Mesenchymal stem cell (in vitro differentiated cells and primary cell): ENCODE measurements at places on chromosomes 7 and 10.

DNA sequence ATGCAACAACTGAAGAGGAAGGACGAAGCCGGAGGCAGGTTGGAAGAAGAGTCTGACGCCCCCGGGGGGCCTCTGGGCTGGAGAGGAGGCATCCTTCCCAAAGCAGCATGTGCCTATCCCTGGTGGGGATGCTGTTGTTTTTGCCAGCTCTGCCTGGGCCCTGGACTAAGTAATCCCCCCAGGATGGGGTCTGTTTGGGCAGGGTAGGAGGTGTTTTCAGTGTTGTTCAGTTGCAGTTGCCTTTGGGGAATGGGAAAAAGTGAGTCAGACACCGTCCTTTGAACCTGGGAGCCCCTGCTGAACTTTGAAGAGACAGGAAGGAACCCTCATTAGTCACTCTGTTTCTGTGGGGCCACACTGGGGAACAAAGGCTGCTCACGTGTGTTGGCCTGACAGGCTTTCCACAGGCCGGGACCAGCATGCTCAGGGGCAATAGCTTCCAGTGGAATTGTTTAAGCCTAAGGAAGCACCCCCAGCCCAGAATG lies 35.2 kb upstream of the GDF10 start:
- DNase-seq: no peak

DNA sequence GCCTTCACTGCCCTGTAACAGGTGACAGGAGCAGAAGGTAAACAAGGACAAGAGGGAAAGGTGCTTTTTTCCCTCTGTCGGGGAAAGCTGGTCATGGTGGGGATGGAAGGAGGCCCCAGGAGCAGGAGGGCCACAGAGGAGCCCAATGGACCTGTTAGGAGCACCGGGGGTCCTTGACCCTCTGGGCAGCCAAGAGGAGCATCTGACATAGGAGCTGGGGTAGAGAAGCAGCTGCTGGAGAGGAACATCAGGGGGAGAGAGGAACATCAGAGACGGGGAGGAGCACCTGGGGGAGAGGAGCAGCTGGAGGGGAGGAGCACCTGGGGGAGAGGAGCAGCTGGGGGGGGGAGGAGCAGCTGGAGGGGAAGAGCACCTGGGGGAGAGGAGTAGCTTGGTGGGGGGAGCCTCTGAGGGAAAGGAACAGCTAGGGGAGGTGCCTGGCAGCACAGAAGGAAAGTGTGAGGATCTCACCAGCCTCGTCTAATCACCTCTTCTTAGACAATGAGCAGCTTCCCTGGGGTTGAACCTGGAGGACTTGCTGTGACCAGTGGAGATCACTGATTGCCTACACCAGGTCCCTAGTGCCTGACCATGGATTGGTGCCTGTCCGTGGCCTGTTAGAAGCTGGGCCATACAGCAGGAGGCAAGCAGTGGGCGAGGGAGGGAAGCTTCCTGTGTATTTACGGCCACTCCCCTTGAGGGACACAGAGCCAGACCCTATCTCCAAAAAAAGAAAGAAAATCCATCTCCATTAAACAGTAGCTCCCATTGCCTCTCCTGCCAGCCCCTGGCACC lies 37.6 kb downstream of the JAKMIP3 start:
- DNase-seq: no peak

GRCh38 chr10:49331431-49331830 lies 32.5 kb downstream of the C10orf71 start:
- no peak for DNase-seq

- DNase-seq: no peak
Measured at GRCh38 chr10:81847675-81848074, 27.3 kb upstream of the NRG3 start.

- no peak for DNase-seq
Measured at GRCh38 chr7:19919261-19920095, 146.1 kb upstream of the TMEM196 start.

DNA sequence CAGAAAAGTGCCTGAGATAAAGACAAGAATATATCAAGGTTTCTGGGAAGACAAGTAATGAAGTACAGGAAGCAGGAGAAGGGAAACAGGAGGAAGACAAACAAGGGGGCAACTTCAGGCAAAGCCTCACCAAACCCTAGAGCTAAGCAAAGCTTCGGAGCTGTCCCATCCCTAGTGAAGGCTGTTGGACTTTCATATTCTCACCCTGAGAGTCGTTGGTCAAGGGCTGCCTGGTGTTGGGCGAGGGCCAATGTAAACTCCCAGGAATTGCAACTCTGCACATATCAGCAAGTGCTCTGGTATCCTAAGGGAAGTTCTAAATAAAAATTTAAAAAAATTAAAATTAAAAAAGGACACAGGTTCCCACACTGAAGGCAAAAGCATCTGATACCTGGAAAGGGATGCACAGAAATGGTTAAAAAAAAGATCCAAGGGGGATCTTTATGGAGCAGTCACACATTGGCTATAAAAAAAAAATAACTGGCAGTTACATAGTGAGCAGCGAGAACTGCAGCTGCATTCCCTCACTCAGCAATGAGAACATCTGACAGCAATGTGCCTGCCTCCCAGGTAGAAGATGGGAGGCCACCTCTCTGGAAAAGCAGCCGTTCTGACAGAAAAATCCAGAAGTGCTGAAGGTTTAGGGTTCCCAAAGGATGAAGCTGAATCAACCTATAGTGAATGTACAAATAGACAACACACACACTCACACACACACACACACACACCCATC lies 304.7 kb downstream of the WDR11 start:
- no peak for DNase-seq

- no peak for DNase-seq
Measured at GRCh38 chr10:117256910-117257309, 16.0 kb downstream of the SLC18A2 start.

DNA sequence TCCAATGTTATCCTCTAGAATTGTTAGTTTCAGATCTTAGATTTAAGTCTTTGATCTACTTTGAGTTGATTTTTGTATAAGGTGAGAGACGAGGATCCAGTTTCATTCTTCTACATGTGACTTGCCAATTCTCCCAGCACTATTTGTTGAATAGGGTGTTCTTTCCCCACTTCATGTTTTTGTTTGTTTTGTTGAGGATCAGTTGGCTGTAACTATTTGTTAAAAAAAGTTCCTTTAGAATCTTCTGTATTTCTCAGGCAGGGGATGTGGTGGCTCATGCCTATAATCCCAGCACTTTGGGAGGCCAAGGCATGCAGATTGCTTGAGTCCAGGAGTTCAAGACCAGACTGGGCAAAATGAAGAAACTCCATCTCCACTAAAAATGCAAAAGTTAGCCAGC lies 151.8 kb downstream of the JMJD1C start:
- no peak for DNase-seq

DNA sequence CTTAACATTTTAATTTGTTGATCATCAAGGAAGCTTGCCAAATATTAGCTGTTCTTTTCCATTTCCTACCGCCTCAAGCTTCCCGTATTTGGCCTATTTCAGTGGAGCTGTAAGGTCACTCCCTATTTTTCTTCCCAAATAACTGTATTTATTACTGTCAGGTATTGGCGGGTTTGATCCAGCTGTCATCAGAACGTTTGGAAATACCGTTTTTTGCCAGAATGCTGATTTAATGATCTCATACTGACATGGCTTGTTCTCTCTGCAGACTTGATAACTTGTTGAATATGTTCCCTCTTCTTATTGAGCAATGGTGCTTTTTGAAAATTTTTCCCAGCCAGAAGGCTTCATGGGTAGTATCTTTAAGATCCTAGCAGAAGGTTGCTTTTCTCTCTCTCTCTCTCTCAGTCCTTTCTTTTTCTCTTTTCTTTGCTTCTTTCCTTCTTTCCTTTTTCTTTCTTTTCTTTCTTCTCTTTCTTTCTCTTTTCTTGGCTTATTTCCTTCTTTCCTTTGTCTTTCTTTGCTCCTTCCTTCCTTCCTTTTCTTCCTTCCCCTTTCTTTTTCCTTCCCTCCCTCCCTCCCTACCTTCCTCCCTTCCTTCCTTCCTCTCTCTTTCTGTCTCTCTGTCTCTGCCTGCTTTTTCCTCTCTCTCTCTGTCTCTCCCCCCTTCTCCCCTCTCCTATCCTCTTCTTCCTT lies 42.1 kb downstream of the CUX1 start:
- DNase-seq: no peak

- DNase-seq: no peak
Measured at GRCh38 chr7:149060156-149060555, 30.4 kb downstream of the ZNF786 start.

DNA sequence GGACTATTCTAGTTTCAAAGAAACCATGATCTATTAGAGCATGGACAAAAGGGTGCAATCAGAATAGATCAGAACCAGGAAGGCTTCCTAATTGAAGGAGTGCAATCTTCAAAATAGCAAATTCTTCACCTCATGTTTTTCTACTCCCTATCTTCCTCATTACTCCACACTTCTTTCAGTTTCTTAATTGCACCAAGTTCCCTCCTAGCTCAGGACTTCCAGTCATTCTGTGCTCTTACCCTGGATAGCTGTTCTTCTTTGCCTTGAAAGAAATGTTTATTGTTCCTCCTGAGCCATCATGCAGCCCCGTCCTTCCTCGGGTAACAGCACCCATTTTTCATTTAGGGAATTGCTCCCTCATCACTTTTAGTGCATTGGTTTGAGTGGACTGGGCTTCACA lies 23.1 kb downstream of the TRPV5 start:
- DNase-seq: no peak

DNA sequence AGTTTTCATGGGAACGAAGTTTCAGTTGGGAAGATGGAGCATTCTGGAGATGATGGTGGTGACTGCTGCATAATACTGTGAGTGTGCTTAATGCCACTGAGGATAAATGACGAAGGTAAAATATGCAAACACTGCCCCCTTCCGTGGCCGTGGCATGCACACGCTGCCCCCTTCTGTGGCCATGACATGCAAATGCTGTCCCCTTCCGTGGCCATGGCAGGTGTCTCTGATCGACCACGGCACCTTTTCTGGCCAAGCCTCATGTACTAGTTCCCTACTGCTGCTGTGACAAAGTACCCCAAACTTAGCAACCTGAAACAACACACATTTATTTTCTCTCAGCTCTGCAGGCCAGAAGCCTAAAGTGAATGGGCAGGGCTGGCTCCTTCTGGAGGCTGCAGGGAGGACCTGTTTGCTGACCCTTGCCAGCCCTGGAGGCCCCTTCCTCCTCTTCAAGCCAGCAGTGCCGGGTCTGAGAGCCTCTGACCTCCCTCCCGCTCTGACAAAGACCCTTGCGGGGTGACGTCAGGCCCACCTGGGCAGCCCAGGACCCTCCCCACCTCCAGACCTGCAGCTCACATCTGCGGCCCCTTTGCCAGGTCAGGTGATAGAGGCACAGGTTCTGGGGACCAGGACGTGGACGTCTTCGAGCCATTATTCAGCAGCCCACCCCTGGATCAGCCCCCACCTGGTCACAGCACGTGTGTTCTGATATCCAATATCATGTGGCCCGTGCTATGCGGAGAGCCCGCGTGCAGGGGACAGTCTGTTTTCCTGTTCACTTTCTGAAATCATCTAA lies 82.0 kb downstream of the MICALL2 start:
- no peak for DNase-seq

DNA sequence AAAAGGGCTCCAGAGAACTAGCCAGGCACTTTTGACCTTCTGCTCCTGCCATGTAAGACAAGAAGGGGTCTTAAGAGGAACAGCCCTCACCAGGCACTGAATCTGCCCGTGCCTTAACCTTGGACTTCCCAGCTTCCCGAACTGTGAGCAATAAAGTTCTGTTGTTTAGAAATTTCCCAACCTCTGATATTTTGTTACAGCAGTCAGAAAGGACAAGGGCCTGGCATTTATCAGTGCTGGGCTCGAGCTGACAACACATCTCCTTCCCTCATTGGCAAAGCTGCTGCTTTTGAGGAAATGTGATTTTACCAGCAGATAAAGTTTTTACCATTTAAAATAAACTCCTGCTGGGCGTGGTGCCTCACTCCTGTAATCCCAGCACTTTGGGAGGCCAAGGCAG lies 103.5 kb downstream of the GPR26 start:
- no peak for DNase-seq

GRCh38 chr10:58641708-58642107 lies 129.0 kb downstream of the BICC1 start:
- DNase-seq: peak; percentile 10

GRCh38 chr10:52300599-52301277 lies 13.3 kb upstream of the DKK1 start:
- no peak for DNase-seq

DNA sequence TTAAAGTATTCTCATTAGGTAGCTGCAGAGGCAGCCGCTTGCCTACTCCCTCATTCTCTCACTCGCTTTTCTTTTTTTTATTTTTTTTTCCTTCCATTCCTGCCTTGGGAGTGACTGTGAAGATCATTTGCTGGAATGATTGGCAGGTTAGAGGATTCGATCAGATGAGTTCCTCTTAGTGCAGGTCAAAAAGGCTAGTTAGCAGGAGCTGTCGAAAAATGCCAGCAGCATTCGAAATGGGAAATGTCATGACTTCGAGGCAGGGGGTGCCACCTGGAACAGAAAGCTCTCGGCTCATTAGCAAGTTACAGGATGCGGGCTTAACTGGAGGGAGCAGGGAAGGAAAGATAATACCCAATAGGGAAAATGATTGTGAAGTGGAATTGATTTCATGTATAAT lies 137.5 kb upstream of the FZD1 start:
- DNase-seq: no peak

GRCh38 chr7:44880317-44881018 lies 4.9 kb downstream of the PURB start:
- no peak for DNase-seq

GRCh38 chr7:89760690-89761089 lies 393.6 kb upstream of the STEAP1 start:
- no peak for DNase-seq

DNA sequence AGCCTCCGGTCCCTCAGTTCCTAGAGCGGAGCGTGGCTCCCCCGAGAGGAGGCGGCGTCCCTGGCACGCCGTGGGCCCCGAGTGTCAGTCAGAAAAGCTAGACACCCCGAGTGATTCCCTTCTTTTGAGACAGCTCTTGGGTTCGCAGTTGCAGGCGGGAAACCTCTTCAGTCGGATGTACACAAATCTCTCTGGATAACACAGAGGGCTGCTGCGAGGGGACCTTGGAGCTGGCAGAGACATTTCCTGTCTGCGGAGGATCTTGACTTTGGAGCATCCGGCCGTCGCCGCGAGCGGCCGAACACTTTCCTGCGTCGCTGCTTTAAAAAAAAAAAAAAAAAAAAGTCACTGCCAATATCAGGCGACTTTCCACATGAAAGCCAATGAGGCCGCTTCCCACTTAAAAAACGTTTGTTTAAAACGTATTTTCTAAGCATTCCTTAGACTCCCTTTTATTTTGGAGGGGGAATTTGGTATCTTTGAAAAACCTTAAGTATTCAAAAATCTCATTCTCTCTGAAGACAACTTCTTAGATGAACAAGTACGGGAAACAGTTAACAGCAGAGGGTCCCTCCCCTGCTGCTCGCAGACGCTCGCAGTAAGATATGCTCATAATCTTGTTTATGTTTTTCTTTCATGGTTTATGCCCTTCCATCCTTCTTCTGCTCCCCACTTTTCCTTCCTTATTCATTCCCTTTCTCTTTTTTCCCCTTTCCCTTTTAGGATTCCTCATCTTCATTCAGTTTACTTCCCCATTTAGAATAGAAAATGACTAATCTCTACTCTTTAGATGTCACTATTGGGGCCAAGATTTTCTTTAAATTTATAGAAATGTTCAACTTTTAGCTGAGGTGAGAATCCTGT lies 10.0 kb downstream of the HHEX start:
- peak; percentile 68 for DNase-seq

DNA sequence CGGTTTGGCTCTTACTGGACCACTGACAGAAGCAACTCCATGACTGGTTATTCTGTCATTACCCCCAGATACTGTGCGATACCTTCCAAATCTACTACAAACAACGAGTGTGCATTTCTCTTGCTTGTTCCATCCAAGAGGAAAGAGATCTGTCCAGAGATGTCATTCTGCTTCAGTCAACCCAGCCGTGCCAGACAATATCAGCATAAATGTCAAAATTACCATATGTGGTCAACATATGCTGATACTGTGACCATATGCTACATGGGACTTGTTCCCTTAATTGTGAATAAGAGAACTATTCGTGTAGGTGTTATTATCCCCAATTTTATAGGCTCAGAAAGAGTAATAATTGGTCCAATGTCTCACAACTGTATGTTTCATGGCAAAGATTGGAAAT lies 143.2 kb upstream of the PRSS1 start:
- no peak for DNase-seq
